H4 (cell line): ENCODE measurements at places on chromosomes 3 and 15. TPM values are rescaled to one million over a fixed set of nuclear protein-coding genes. Genes with fewer than 3 reads are reported as not detected.

Gene CDHR4
- not detected in 2 replicates for total RNA-seq

Gene SLC22A13
- total RNA-seq = 0.10 TPM in 1 of 2 replicates, not detected in the other

Gene C2CD4A
- total RNA-seq = not detected in 2 replicates

Gene KLF13
- total RNA-seq = 12.0 and 20.8 TPM in 2 replicates

Gene MYLK
- 25.1 and 28.4 TPM in 2 replicates for total RNA-seq

Gene IMPG2
- 0.06 and 0.08 TPM in 2 replicates for total RNA-seq

Gene ZIC4
- 0.21 TPM in 1 of 2 replicates, not detected in the other for total RNA-seq

Gene CCDC174
- total RNA-seq = 7.7 and 18.6 TPM in 2 replicates

Gene MUC4
- not detected in 2 replicates for total RNA-seq

Gene OCA2
- total RNA-seq = 0.12 TPM in 1 of 2 replicates, not detected in the other

Gene GHSR
- not detected in 2 replicates for total RNA-seq

Gene NUSAP1
- total RNA-seq = 155 and 195 TPM in 2 replicates

Gene MAN2C1
- 15.7 and 23.4 TPM in 2 replicates for total RNA-seq

GRCh38 chr3:138509586-138509985, 75.2 kb downstream of the ESYT3 start:
- DNase-seq = no peak

- no peak for DNase-seq
Observed at GRCh38 chr15:66737243-66738010, 35.4 kb downstream of the SMAD6 start.

DNA sequence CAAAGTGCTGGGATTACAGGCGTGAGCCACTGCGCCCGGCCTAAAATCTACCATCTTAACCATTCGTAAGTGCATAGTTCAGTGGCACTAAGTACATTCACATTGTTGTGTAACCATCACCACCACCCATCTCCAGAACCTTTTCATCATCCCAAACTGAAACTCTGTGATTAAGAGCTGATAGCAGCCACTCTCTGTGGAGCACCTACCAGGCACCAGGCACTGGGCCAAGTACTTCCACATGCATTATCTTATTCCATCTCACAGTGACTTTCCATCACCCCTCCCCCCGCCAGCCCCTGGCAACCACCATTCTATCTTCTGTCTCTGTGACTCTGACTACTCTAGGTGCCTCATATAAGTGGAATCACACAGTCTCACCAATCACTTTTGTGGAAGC, 2.3 kb upstream of the INSYN1 start:
- DNase-seq = no peak

DNA sequence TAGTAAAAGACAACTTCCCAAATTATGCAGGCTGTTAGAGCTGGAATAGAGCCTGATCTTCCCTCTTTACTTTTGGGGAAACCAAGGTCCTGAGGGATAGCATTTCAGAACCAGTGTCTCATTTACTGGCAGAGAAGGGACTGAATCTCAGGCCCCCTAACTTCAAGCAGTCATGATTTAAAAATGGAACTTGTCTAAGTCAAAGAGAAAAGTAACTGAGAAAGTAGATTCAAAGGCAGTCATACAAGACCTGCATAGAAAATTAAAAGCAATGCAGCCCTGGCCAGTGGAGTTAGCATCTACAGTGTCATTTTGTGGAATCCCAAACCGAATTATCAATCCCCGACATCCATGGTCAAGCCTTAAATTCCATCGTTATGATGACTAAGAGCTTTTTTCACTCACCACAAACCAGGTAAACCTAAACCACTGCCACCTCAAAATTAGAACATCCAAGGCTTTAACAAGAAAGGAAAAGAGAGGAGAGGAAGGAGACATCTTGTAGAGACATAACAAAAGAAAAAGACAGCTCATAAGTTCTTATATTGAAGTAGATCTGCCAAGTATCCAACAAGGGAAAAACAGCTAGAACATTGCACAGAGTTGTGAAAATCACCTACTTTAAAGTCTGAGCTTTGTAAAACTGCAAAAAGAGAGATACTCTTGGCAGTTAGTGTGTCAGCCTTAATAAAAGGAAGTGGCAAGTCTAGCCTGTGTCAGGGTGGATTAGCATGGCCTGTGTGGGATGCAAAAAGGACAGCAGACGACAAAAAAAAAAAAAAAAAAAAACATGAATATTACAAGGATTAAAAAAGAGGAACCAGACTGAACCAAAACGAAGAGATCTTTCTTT, 54.1 kb upstream of the CCR2 start:
- no peak for DNase-seq

- no peak for DNase-seq
Observed at GRCh38 chr3:180430896-180431295, 171.1 kb upstream of the TTC14 start.

DNA sequence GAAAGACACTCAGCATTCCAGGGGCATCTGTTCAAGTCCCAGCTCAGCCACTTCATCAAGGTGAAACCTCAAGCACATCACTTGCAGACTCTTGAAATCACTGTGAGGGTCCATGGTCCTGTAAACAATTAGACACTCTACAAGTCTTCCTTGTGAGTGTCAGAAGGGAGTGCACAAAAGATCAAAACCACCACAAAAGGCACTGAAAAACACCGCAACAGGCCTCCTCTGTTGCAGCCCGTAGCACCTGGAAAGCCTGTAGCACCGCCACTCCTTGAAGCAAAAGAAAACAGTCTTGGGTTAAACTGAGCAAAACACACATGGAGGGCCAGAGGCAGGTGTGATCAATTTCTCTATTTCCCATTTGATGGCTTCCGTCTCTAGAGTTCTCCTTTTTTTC, 63.8 kb upstream of the SNRK start:
- DNase-seq = no peak

DNA sequence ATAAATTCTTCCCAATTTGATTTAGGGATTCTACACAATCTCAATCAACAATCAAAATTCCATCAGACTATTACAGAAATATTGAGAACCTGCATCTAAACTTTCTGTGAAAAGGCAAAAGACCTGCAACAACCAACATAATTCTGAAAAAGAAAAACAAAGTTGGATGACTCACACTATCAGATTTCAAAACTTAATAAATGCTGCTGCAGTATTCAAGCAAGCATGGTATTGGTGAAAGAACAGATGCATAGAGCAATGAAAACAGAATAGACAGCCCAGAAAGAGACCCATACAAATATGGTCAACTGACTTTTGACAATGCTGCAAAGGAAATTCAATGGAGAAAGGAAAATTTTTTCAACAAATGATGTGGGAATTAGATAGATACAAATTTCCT, 477.1 kb upstream of the NR2F2 start:
- no peak for DNase-seq

DNA sequence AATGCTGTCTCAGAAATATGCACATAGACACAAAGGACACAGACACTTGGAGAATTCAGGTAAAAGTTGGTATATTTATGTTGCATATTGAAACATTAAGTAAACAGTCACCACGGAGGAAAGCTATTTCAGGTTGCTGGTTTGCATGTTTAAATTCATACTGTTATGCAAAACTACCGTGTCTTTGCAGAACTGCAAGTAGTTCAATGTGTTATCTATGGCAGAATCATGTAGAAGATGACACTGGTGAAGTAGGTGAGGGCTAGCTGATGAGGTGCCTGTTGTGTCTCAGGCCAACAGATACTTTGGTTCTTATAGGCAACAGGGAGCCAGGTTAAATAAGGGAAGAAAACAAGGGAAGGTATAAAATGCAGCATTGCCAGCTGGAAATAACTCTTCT, 511.3 kb downstream of the DIPK2A start:
- DNase-seq = no peak

GRCh38 chr15:69798481-69799250, 299.1 kb downstream of the TLE3 start:
- DNase-seq = peak; percentile 24

DNA sequence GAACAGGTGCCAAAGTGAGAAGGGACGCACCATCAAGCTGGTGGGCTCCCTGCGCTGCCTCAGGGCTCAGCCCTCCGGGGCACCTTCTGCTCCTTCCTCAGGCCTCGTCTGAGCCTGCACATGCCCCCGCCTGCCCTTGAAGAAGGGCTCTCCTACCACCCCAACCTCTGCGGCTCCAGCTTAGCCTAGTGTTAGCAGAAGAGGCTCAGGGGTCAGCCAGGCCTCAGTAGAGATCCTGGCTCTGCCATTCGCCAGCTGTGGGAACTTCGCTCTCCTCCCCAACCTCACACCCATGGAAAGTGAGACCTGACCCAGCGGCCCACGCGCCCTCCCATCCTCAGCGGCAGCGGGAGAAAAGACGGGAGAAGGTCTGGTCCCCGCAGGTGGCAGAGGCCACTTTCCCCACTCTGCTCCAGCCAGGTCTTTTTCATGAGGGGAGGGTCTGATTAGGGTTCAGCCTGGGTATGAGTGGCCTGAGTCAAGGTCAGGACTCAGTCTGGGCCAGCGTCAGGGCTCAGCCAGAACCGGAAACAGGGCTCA, 8.2 kb downstream of the GRIP2 start:
- no peak for DNase-seq

- DNase-seq = no peak
Observed at GRCh38 chr15:88401996-88402656, 65.1 kb downstream of the MRPL46 start.

- no peak for DNase-seq
Observed at GRCh38 chr15:44541282-44541958, 4.5 kb downstream of the EIF3J start.

DNA sequence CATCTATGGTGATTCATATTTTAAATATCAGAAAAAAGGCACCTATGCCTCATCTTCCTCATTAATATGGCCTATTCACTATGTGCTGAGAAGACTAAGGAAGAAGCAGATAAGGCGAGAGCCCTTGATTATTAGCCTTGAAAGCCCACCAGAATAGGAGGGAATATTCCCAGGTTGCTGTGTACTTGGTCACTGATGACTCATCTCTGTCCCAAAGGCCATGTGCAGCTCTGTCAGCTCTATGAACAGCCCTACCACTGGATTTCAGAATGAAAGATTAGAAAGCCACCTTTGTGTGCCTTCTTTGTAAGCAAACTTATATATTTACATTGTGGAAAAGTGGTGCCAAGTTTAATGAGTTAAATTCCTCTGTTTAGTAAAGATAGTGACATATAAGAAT, 211.5 kb downstream of the NFKBIZ start:
- DNase-seq = no peak

- no peak for DNase-seq
Observed at GRCh38 chr3:38142959-38143358, 4.5 kb downstream of the MYD88 start.

DNA sequence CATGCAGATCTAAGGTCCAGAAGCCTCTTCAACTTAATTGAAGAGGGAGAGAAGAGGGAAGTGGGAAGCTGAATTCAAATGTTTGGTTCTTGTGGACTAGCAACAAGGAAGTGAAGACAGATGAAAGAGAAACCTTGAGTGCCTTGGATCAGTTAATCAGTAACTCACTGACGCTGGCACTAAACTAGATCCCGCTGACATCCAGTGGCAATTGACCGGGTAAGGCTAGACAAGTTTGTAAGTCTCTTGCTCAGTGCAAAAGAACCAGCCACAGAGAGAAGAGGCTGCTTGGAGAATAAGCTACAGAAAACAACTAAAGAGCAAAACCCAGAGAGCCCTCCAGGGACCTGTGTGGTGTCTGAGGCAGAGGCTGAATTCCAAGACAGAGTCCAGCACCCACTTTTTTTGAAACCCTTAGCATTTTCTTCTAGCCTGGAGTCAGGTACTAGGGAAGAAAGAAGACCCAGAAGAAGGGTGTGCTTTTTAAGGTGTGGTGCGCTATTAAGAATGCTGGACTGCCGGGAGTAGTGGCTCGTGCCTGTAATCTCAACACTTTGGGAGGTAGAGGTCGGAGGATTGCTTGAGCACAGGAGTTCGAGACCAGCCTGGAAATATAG, 6.9 kb downstream of the PLCH1 start:
- no peak for DNase-seq

DNA sequence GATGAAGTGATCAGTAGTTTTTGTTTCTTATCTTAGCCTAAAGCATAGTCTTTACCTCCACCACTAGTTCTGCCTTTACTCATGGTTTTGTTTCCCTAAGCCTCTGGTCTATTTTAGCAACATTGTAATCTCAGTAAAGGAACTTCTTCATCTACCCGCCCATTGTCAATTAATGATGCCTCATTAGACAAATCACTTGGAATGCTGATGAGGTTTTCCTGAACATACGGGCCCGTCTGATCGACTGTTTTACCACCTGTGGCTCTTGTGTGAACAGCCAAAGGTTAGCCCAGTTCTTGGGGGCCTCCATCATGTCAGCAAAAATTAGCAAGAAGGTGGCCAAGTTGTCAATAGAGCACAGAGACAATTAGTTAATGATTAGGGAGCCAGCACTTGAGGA, 470.1 kb upstream of the ARRDC4 start:
- no peak for DNase-seq

DNA sequence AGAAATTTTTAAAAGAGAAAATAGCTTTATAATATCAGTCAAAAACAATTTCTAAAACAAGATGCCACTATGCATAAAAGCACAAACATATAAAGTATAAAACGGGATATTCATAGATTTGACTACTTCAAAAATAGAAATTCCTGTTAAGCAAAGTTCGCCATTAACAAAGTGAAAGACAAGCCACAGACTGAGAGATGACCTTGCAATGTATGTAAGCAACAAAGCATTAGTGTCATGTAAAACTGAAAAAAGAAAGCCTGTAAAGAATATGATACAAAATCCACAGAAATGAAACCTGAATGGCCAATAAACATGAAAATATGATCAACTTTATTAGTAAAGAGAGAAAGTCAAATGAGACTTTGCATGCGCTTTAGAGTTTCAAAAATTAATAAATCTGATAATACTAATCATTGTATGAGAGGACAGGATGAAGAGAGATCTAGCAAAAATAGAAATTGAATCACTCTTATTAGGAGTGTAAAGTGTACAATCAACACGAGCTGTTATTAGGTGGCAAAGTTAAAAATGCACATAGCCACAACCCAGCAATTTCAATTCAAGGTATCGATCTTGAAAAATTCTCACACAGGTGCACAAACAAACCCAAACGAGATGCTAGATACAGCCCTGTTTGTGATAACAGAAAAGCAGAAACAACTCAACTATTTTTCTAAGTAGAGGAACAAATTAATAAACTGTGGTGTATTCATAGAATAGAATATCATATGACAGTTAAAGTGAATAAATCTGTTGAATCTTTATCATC, 173.6 kb downstream of the MECOM start:
- DNase-seq = no peak

GRCh38 chr3:37224879-37225278, 50.5 kb upstream of the LRRFIP2 start:
- no peak for DNase-seq

DNA sequence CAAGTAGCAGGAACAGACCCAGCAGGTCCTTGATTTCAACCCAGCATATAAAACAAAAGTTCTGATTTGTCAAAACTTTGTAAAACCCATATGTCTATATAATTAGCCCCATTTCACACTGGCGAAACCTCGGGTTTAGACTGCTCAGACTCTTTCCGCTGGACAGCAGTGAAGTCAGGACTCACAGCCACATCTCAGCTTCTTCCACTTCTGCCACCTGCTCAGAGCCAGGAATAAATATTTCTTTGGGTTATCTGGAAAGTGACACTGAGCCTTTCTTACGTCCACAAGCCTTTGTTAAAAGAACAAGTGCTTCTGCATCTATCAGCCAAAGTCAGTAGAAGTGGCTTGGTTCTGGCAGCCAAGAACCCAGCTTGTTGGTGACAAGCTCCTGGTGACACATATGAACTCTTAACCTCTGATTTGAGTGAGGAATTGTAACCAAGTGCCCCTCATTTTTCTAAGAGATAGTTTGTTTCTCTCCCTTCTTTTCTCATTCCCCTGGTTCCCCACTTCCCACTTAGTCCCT, 118.1 kb upstream of the CHD2 start:
- DNase-seq = no peak

GRCh38 chr3:117035745-117036144, 326.2 kb downstream of the TUSC7 start:
- no peak for DNase-seq
